ENCODE measurements at places on chromosomes 12 and 14.

DNA sequence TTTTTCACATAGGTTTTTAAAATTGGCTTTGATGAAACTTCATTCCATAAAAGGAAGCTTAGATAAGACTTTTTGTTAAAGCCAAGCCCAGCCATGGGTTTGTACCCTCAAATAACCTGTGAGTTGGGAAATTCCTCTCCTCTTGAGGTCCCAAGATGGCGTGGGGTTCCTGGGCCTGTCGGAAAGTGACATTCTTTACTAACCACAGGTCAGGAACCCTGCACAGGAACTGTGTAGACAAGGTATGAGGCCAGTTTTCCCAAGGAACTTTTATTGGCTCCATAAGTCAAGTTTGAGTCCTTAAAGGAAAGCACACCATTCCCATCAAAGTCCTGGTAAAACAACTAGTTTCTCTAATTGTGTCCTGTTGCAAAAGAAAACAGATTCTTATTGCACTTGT is 65.0 kb upstream of the AMN start:
- no peak for DNase-seq

DNA sequence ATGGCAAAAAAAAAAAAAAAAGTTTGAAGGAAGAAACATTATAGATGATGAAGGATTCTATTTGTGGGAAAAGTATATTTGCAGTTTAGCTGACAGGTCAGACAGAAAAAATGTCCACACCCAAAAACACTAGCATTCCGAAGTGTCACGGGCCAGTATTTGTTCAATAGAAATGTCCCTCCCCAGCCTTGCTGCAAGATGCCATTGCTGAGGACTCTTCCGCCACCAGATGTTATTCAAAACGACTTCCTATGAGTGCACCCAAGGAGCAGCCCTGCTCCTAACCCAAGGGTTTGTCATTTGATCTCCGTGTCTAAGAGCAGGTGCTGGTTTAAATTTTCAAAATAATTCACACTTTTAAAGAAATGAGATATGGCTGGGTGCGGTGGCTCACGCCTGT is 163.1 kb downstream of the GCH1 start:
- no peak for DNase-seq

- no peak for DNase-seq
These were observed 21.9 kb upstream of the CDCA4 start for GRCh38 chr14:105042813-105043212.

GRCh38 chr14:61325166-61325565 is 3.8 kb downstream of the PRKCH start:
- no peak for DNase-seq

- DNase-seq, result no peak
These were observed 108.5 kb downstream of the DUSP6 start for GRCh38 chr12:89243771-89244170.

GRCh38 chr14:102905116-102906108 is 17.1 kb upstream of the AMN start:
- DNase-seq, result no peak

- DNase-seq, result no peak
These were observed 309.8 kb upstream of the TMEM132C start for GRCh38 chr12:127957001-127957660.

- no peak for DNase-seq
These were observed 351.7 kb downstream of the TMEM121 start for GRCh38 chr14:105878125-105878524.

- no peak for DNase-seq
These were observed 73.9 kb downstream of the HSD17B6 start for GRCh38 chr12:56836800-56837663.
